ENCODE measurements at places on chromosomes 12 and 14. TPM values are rescaled to one million over a fixed set of nuclear protein-coding genes. Genes with fewer than 3 reads are reported as not detected.
A peak's percentile ranks its signal among the peaks of the same experiment; 100 is the strongest.

GRCh38 chr14:94568186-94568585 is 6.9 kb downstream of the SERPINA4 start:
- DNase-seq, result no peak

GRCh38 chr14:63524537-63525155 is 18.5 kb downstream of the PPP2R5E start:
- no peak for DNase-seq

GRCh38 chr12:115871714-115872113 is 405.8 kb downstream of the MED13L start:
- peak; percentile 38 for DNase-seq

GRCh38 chr14:63938198-63939005 is 85.6 kb downstream of the SYNE2 start:
- no peak for DNase-seq

DNA sequence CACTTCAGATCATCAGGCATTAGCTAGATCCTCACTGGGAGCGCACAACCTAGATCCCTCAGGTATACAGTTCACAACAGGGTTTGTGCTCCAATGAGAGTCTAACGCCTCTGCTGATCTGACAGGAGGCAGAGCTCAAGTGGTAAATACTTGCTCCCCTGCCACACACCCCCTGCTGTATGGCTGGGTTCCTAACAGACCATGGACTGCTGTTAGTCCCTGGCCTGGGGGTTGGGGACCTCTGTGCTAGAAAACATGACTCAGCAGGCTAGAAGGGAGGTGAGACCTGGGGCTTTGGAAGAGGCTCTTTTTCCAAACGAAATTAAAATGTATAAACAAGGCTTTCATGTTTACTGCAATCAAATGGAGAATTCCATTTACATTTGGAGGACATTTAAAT is 691.1 kb downstream of the FLRT2 start:
- no peak for DNase-seq

- no peak for DNase-seq
Measured at GRCh38 chr12:34391771-34392581, 369.7 kb downstream of the ALG10 start.

GRCh38 chr12:58765076-58765475 is 155.2 kb downstream of the LRIG3 start:
- DNase-seq, result no peak

DNA sequence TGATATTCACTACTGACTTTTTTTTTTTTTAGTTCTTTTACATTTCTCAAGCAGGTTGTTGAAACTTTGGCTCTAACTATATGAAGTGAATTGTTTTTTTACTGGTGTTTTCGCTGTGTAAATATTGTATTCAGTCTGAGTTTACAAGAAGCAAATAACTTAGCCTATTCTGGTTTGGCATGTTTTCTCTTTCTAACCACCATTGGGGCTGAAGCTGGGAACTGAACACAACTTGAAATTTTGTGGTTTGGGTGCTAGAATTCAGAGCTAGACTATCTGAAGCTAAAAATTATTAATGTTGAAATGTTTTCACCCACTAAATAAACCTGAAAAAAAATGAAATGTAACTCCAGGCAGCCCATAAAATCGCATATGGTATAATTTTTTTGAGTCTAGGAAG is 37.2 kb downstream of the RAD51B start:
- no peak for DNase-seq

DNA sequence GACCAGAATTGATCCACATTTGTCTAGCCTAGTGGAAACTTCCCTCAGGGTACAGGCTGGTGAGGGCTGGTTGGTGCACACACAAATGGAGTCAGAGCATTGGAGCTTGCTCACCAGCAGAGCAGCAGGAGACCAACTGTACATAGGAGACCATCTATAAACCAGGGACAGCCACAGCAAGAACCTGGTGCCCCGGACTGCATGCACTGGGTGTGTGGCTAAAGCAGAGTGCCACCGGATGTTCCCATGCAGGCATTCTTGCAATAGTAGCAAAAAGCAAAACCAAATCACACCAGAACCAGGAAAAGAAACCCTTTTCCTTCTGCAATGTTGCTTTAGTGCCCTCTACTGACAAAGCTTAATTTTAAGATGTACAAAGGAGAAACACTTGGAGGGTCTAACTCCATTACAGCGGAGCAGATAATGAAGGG is 136.4 kb downstream of the MDGA2 start:
- no peak for DNase-seq

GRCh38 chr14:54589843-54590242 is 22.9 kb downstream of the SAMD4A start:
- no peak for DNase-seq

DNA sequence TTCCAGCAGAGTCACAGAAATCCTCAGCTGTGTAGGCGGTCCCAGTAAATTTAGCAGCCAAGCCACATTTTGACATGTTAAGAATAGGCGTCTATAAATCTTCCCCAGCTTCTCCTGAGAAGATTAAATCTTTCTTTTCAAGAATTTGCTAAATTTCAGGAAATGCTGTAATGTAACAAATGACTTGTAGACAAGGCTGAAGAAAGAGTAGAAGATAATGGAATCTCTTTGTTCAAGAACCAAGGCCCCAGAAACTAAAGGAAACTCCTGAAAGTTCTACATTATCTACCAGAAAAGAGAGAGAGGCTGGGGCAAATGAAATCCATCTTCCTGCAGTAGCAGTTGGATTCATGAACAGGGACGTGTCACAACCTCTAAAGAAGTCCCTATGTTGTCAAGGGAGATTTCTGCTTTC is 760.3 kb downstream of the NOVA1 start:
- no peak for DNase-seq

- DNase-seq, result no peak
Measured at GRCh38 chr14:28780843-28781820, 14.5 kb downstream of the FOXG1 start.

DNA sequence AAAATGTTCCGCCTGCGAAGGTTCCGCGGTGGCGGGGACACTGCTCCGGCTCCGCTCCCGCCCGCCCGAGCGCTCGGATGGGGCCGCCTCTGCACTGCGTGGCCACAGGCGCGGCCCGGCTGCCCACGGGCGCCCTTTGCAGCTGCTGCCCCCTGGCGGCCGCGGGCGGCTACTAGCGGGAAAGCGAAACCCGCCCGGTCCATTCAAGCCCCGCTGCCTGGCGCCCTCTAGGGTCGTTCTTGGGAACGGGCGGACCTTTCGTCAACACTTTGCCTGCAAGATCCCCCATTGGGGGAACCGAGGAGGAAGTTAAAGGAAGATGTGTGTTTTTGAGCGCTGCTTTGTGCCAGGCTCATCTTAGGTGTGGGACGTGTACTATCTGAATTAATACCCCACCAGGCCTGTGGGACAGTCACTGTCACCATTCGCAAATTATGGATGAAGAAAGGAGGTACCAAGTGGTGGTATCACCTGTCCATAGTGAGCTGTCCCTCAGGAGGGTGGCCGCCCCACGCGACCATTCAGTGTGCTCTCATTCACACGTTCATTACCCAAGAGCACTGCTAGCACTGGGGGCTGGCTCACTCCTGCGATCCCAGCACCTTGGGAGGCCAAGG is 19.4 kb downstream of the GPR132 start:
- peak; percentile 88 for DNase-seq

DNA sequence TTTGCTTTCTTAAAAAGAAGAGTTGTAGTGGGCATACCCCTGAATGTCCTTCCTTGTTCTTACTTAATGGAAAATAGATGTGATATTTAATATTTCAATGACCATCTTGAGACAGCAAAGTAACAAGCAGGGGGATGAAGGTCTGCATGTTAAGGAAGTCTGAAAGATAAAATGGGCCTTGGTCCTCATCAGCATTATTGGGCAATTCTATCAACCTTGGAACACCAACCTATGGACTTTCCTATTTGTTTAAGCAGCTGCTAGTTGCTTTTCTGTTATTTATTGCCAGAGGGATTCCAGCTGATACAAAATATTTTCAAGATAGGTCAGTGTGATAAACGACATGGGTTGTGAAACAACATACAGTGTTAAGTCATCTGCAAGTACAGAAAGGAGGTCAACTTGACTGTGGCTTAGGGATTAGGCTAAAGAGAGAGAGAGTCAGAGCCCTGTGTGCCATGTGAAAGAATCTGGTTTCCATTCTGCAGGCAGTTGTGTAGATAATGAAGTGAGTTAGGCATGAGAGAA is 16.4 kb upstream of the A2M start:
- no peak for DNase-seq

- no peak for DNase-seq
Measured at GRCh38 chr14:87547536-87547935, 445.4 kb downstream of the GALC start.

- DNase-seq, result no peak
Measured at GRCh38 chr12:69056743-69057515, 124.0 kb upstream of the CPM start.

GRCh38 chr14:20684662-20685456 is 499 bp downstream of the RNASE4 start:
- DNase-seq, result no peak

DNA sequence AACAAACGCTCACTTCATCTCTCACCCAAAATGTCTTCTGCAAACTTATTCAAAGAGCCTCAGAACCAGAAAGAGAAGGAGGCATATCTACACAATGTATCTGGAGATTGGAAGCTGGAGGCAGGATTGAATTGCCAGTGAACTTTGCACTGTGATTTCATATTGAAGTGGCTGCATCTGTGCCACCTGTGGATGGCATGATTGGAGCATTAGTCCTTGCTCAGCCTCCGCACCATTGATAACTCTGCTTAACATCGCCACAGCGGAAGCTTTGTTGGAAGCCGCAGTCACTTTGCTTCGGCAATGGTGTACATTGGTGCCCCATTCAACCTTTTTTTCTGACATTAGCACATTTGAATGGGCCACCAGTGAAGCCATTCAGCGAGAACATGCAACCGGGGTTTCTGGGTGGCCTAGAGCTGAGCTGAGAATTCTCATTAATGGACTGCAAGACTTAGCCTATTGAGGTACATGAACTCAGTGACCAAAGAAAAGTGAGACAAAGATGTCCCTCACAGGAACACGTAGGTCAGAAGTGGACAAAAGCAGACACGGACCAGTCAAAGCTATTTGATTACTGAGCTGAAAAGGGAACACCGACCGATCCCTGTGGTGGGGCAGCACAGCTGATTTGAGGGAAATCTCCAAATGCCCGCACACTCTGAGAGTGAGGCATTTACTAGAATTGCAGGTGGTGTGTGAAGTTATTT is 130.4 kb downstream of the BRMS1L start:
- no peak for DNase-seq

GRCh38 chr12:53053218-53054111 is 3.6 kb downstream of the TNS2 start:
- peak; percentile 55 for DNase-seq

GRCh38 chr14:101504096-101504948 is 57.0 kb upstream of the DIO3 start:
- DNase-seq, result no peak

DNA sequence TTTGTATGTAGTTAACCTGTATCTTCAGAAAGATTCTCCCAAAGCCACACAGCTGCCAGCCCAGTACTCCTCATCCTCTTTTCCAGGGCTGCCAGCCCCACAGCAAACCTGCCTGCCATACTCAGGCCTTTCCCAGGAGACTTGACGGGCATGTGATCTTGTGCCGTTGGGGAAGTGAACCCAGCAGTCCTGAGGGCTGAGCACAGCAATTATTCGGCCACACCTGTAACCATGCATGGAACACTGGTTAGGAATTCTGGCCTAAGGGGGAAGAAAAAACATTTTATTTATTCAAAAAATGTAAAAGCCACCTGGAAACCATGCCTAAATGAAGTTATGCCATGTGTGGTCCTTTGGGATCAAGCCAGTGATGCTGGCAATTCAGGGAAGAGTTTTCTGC is 145.3 kb downstream of the GRIN2B start:
- no peak for DNase-seq

DNA sequence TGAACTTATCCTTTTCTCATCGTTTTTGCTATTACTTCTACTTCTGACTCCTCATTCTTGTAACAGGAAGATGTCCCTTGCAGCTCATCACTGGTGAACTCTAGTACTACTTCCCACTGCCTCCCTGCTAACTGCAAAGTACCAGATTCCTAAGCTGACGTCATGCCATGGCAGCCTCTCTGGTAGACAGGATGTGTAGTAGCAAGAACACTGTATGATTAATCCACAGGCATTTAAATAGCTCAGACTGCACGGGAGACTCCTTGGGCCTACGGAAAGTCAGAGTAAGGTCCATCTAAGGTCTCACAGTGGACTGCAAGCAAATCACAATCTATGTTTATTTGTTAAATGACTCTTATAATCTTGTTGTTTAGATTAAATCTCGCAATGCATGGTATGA is 43.5 kb downstream of the DNAI7 start:
- DNase-seq, result peak; percentile 90

DNA sequence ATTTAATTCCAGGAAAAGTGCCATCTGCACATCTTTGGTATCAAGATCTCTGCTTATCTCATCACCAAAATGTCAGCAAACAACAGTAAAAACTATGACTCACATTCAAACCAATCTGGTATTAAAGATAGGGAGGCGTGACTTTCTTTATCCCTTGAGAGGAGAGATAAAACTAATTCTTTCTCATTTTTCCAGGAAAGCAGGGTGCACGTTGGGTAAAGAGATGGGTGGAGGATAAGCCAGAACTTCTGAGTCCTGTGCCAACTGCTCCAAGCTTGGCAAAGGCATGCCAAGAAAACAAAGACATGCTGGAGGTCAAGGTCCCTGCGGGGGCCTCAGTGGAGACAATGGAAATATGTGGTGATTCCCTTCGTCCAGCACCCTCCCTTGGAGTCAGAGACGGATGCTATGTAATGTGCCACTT is 225.8 kb upstream of the PLXNC1 start:
- no peak for DNase-seq

- peak; percentile 57 for DNase-seq
Measured at GRCh38 chr14:93137864-93138263, 22.1 kb upstream of the ITPK1 start.

GRCh38 chr12:94560431-94561221 is 89.7 kb downstream of the TMCC3 start:
- peak; percentile 80 for DNase-seq

GRCh38 chr12:9032202-9032964 is 43.0 kb downstream of the KLRG1 start:
- no peak for DNase-seq

DNA sequence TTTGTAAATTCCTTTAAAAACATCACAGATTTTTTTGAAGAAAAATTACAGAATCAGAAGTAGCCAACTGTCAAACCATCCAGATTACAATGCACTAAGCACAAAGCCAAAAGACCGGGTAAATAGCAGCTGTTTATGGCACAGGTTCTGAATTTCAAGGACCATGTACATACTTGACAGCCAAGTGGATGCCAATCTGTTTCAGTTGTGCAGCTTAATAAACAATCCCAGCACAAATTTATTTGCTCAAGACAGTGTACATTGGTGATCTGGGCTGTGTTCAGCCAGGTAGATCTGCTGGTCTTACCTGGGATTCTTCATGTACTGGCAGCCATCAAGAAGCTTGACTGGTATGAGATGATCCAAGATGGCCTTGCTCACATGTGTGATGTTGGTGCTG is 229.8 kb upstream of the FLRT2 start:
- no peak for DNase-seq

Gene HIP1R
- total RNA-seq, result 200 TPM

Gene SMCO3
- 1.2 TPM for total RNA-seq

Gene GYS2
- not detected for total RNA-seq

Gene UNC79
- total RNA-seq, result under 0.01 TPM

Gene FAM222A
- 0.17 TPM for total RNA-seq

Gene DDX23
- 115 TPM for total RNA-seq

Gene SLC6A12
- not detected for total RNA-seq

Gene TRHDE
- total RNA-seq, result 0.51 TPM

Gene KRT3
- total RNA-seq, result not detected

Gene IFI27
- total RNA-seq, result 375 TPM

Gene KRT6C
- not detected for total RNA-seq

Gene SLCO1A2
- total RNA-seq, result not detected

Gene BRMS1L
- total RNA-seq, result 10.8 TPM

Gene KRT85
- total RNA-seq, result not detected
